H4 (cell line): ENCODE measurements at places on chromosomes 3 and 15.

- peak; percentile 73 for DNase-seq
Measured at GRCh38 chr3:176953106-176954060, 243.9 kb downstream of the TBL1XR1 start.

DNA sequence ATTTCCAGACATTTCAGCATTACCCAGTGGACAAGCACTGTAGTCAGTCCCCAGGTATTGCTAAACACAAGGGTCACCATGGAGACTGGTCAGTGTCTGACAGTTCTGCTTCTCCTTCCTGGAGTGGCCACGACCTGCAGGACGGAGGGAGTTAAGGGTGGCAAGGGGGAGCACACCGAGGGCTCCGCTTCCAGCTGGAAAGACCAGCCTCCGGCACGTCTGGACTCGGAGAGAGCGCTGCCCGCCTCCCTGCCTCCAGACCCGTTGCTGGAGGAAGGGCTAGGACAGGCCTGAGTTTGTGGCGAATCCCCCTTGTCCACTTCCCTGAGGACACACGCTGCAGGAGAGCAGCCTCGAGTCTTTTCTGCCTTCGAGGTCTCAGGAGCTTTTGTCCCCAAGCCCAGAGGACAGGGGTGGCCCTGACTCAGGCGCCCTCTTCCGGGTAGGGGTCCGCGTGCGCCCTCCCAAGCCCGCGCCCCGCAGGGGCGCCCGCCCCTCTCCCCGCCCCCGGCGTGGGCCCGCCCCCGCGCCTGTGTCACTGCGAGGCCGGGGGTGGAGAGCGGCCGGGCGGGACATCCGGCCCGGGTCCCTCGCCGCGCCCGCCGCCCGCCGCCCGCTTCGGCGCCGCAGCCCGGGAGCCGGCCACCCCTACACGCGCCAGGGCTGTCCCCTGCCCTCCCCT lies at the start of gene CHST14:
Gene CHST14 (plus strand): TSS at position 562 of the 682 bp plus-strand sequence. CDS start 230 bp downstream, outside the sequence.
- DNase-seq = no peak

- no peak for DNase-seq
Measured at GRCh38 chr15:101486696-101487459, 2.6 kb downstream of the PCSK6 start.

DNA sequence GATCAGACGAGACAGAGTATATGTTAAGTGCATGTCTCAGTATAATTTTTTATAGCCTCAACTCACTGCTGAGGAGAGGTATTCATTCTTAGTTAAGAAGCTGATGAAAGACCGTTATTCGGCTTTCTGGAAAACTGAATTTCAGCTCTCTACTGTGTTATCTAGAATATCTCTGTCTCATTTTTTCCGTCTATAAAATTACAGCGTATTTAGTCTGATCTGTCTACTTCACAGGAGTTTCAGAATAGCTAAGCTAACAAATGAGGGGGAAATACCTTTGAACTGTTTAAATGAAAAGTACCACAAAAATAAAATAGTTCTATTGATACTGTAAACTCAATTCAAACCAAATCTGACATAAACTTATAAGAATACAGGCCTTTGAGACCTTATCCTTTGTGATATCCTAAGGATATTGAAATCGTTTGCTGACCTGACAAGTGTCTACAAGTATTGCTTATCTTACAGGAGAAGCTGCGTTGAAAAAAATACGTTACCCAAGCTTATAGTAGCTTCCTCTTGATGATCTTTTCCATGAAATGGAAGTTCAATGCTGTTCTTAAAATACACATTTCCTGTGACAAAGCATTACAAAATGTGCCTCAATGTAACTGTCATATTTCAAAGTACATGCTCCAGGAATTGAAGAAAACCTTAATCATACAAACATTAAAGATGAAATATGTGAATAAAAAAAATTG lies 104.6 kb downstream of the IL1RAP start:
- DNase-seq = no peak

GRCh38 chr3:142984255-142984654 lies 17.1 kb upstream of the U2SURP start:
- no peak for DNase-seq

GRCh38 chr3:63934041-63934866 lies 22.1 kb upstream of the SCAANT1 start:
- no peak for DNase-seq
